ENCODE measurements at places on chromosomes 5 and 9. TPM values are rescaled to one million over a fixed set of nuclear protein-coding genes. Genes with fewer than 3 reads are reported as not detected.
A peak's percentile ranks its signal among the peaks of the same experiment; 100 is the strongest.

- no peak for ATAC-seq
Observed at GRCh38 chr9:21465859-21466518, 16.1 kb downstream of the IFNE start.

DNA sequence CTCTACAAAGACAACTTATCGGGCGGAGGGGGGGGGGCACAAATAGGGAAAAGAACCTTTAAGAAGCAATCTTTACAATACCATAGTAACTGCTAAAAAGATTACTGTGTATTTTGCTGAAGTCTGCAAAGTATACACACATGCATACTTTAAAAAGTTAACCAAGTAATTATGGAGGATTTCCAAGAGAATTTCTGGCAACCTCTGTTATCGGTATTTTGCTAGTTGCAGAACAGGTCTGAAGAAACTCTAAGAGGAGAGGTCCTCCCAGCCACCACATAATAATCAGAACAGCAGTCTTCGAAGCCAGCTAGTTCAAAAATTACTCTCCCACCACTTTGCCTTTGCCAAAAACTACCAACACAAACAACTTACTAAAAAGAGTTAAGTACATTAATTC lies 56.1 kb downstream of the UBAP2 start:
- ATAC-seq: no peak

- no peak for ATAC-seq
Observed at GRCh38 chr5:94910721-94911120, 292.3 kb downstream of the SLF1 start.

DNA sequence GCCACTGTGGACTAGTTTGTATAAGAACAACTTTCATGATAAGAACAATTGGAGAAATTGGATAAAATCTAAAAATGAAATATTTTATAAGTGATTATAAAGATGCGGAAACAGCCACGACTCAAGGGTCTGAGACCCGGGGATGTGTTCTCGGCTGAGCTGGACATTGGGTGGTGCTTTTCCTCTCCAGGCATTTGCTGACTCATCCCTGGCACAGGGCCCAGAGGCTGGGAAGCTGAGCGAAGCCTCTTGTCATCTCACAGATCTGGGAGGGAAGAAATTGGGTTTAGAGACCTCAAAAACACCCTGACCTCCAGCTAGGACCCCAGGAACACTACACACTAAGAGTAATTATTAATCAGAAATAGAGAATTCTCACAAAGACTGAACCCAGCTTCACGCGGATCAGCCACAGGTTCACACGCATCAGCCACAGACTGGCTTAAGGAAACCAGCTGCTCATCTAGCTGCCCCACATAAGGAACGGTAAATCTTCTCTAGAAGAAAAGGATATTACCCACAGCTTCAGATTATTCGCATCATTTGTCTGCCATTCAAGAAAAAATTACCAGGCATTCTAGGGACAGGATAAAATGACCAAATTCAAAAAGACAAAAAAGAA lies 2.8 kb upstream of the OR2V1 start:
- ATAC-seq: no peak

GRCh38 chr9:129762985-129763926 lies 10.4 kb upstream of the PTGES start:
- ATAC-seq: no peak

DNA sequence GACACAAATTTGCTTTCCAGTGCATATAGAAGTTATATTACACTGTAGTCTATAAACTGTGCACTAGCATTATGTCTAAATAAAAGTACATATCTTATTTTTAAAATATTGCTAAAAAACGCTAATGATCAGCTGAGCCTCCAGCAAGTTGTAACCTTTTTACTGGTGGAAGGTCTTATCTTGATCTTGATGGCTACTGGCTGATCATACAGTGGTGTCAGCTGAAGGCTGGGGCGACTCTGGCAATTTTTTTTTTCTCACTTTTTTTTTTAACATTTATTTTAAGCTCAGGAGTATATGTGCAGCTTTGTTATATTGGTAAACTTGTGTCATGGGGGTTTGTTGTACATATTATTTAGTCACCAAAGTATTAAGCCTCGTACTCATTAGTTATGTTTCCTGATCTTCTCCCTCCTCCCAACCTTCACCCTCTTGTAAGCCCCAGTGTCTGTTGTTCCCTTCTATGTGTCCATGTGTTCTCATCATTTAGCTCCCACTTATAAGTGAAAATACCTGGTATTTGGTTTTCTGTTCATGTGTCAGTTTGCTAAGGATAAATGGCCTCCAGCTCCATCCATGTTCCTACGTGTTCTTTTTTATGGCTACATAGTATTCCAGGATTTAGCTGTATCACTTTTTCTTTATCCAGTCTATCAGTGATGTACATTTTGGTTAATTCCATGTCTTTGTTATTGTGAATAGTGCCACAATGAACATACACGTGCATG lies 38.6 kb upstream of the IFNE start:
- ATAC-seq: no peak

GRCh38 chr5:163695830-163696578 lies 190.6 kb downstream of the MAT2B start:
- peak; percentile 99 for ATAC-seq

DNA sequence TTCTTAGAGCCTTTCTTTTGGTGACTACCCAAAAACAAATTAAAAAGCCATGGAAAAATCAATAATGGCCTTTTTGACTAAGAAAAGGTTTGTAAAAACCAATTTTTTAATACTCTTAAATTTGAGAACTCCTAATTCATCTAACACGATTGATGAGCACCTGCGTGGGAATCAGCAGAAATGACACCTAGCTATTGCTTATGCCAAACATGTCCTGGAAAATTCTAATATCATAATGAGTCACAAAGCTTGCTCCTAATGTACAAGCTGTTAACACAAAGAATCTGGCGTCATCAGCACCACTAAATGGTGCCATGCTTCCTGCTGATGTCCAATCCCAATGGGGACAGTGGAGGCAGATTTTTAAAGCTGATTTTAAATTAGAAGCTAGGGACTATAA lies 146.2 kb upstream of the LRRTM2 start:
- ATAC-seq: no peak

DNA sequence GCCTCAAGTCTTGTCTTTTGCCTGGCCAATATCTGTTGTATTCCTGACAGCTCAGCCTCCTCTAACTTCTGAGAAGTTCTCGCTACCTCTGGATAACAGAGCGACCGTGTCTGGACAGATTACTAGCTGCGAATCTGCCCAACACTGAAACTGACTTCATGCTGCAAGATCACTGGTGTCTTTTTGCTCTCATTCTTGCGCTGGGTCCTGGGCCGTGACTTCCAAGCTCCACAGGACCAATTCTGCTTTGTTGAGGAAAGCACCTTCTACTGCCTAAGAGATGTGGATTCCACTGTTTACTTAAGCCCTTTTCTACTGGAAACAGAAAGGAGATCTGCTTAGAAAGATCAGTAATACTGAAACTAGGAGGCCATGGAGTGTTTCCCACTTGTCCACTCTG lies 978.8 kb upstream of the DMAC1 start:
- no peak for ATAC-seq

DNA sequence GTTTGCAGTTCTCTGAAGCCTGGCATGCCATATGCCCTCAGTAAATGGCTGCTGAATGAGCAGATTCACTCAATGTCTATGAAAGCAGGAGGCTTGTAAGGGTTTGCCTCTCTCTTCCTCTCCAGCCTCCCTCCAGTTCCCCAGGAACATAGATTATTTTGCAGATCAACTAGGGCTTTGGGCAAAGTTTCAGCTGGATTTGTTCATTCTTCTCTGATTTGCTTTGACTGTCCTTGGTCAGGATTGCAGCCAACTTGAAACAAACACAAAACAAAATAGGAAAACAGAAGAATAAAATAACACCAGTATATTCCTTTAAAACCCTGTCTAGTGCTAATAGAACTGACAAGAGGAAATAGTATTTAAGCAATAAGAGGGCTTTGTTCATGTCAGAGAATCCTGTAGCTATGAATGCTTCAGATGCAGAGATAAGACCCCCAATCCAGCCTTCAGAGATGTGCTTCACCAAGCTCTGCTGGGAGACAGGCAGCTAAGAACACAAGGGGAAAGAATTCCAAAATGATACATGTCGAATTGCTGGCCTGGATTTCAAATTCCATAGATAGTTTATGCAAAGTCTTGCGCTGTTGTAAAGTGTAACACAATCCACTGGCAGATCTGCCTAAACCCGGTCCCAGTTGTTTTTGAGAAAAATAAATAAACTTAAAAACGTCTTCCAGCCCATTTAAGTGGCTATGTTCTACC lies 174.3 kb downstream of the PAPPA start:
- no peak for ATAC-seq

GRCh38 chr9:96567203-96567700 lies 52.4 kb downstream of the CDC14B start:
- ATAC-seq: no peak

GRCh38 chr9:120583958-120584369 lies 4.0 kb upstream of the CDK5RAP2 start:
- no peak for ATAC-seq

- no peak for ATAC-seq
Observed at GRCh38 chr5:69498384-69498783, 5.8 kb downstream of the OCLN start.

GRCh38 chr5:179132586-179133355 lies 72.6 kb downstream of the ZNF354C start:
- no peak for ATAC-seq

DNA sequence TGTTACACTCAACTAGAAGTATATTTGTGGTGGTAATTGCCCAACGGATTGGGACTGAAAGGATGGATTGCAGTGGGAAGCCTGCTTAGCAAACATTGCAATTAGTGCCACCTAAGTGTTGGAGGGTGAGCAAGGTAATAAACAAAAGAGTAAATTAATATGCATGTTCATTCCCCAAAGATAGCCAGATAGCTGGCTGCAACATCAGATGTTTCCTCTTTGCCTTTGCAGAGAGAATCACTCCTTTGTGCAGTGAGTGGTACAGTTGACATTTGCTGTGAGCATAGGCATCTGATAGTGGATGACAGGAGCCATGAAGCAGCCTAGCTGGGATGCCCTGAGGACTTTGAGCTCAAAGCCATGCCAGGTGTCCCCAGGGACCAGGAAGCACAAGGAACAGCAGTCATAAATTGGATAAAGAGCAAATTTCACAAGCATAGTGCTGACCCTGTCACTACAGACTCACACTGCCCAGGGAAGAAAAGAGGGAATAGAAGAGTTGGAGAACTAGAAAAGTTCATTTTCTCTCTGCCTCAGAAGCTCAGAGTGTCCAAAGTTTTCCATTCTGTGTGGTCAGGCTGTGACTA lies 336.1 kb upstream of the SLC30A5 start:
- no peak for ATAC-seq

- no peak for ATAC-seq
Observed at GRCh38 chr5:65255294-65255693, 226.4 kb downstream of the ADAMTS6 start.

DNA sequence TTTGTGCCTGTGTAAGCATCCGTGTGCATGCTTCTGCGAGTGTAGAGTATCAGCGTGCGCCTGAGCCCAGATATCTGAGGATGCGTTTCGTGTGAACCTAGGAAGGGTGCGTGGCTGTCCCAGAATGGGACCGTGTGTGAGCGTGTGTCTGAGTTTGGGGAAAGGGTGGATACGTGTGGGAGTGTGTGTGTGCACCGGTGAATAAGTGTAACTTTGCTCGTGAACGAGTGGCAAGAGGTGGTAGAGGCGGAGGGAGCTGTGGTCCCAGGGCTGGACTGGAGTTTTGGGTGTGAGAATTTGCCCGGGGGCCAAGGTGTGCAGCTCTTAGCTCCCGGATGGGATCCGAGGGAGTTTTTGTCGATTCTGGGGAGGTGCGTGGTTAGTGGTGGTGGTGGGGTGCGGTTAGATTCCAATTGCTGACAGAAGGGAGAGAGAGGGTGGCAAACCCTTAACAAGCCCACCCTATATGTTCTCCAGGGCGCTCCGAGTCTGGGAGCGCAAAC lies 686 bp upstream of the COL27A1 start:
- ATAC-seq: no peak

GRCh38 chr5:54217826-54218503 lies 92.4 kb downstream of the ARL15 start:
- peak; percentile 86 for ATAC-seq

DNA sequence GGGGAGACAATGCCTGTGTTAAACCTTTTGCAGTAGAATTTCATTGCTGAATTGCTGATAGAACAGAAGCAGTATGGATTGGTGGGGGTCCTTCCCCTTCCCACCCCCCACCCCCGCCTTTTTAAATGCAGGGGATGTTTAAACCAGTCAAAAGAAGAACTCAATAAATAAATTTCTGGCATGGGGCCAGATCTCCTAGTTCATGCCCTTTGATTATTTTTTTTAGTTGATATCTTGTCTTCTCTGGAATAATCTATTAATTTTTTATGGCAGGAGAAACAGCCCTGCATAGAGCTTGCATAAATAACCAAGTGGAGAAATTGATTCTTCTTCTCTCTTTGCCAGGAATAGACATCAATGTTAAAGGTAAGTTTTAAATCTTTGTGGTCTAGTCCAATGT lies 72.8 kb downstream of the SLF1 start:
- ATAC-seq: no peak

GRCh38 chr9:133712221-133713100 lies 25.7 kb downstream of the SARDH start:
- ATAC-seq: no peak

GRCh38 chr9:100933656-100934055 lies 94.9 kb upstream of the PLPPR1 start:
- no peak for ATAC-seq

DNA sequence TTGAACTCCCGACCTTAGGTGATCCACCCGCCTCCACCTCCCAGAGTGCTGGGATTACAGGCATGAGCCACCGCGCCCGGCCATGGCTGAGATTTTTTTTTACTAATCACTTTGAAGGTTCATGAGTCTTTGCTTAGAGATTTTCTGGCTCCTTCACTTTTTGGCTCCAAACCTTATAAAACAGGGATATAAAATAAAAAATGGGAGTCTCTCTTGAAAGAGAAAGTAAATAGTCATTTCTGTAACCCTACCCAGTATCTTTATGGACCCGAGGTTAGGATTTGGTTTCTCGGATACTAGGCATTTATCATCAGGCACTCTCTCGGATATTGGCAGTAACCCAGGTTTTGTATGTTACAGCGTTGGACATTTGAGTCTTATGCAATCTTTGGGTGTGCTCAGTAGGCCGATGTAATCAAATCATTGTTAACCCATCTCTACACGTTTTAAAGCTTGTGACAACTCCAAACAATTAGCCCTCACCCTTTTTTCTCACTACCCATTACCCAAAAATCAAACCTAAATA lies 25.3 kb downstream of the STXBP1 start:
- no peak for ATAC-seq

GRCh38 chr5:65830856-65831255 lies 95.5 kb upstream of the ERBIN start:
- ATAC-seq: no peak

DNA sequence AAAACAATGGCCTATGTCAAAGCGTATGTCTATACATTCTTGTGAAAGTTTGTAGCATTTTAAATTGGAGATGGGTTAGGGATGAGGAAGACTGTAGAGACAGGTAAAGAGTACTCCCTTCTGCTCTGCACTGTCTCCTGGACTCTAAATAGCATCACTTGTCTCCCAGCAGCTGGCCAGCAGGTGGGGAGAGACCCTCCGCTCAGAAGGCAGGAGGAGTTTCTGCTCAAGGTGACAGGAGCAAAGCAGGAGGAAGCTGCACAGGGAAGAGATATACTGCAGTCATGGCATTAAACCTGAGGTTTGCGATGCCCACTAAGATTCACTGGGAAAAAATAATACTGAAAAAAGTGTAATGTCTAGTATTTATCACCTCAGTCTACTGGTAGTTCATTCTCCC lies 10.7 kb upstream of the ASTN2 start:
- no peak for ATAC-seq

The SPATA9 gene
- 1.2 TPM for total RNA-seq

The ACTL7A gene
- total RNA-seq: not detected

The SLC45A2 gene
- total RNA-seq: not detected

The GPR151 gene
- 0.52 TPM for total RNA-seq

The OR13C3 gene
- total RNA-seq: not detected

The BAAT gene
- total RNA-seq: 0.46 TPM

The SHOC1 gene
- total RNA-seq: 0.43 TPM

The MOB3B gene
- total RNA-seq: 4.0 TPM

The FOXD4L5 gene
- total RNA-seq: 0.33 TPM

Measured in motor neuron (in vitro differentiated cells).